Neural crest cell (in vitro differentiated cells): ENCODE measurements at places on chromosomes 11 and 22. TPM values are rescaled to one million over a fixed set of nuclear protein-coding genes. Genes with fewer than 3 reads are reported as not detected.

DNA sequence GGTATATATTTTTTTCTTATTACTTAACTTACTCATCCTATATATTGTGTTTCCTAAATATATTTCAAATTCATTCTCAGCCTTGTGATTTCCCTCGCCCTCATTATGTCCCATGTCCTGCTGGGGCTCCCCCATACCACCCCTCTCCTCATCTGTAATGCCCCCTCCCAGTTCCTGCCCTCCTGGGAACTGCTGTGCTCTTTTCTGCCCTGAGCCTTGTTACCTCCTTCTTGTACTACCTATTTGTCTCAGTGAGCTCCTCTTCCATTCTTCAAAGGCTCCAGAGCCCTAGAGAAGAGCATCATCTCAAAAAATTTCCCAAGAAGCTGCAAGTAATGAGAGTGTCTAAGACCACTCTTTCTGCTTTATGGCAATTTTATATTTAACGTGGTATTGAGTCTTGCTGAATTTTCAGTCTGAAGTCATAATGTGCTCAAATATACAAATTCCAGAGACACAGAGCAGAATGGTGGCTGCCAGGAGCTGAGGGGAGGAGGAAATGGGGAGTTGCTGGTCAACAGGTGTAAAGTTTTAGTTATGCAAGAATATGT is 66.5 kb upstream of the TOP3B start:
- no peak overlapping the region for H3K4me3 ChIP-seq
- H3K36me3 ChIP-seq, result no peaks in the 10 kb centered on the region
- H3K4me1 ChIP-seq, result peaks cover 3% of the 10 kb centered on the region

GRCh38 chr11:30788849-30789248 is 202.7 kb upstream of the MPPED2 start:
- no peaks in the 10 kb centered on the region for H3K4me1 ChIP-seq
- peaks cover 2% of the 10 kb centered on the region for H3K36me3 ChIP-seq
- no peaks in the 10 kb centered on the region for H3K27me3 ChIP-seq
- H3K27ac ChIP-seq, result no peak overlapping the region

- no peak overlapping the region for H3K4me3 ChIP-seq
- H3K27me3 ChIP-seq, result peaks cover 3% of the 10 kb centered on the region
- no peak overlapping the region for H3K27ac ChIP-seq
- H3K4me1 ChIP-seq, result no peaks in the 10 kb centered on the region
- H3K36me3 ChIP-seq, result no peaks in the 10 kb centered on the region
Measured at GRCh38 chr11:396948-397548, 3.0 kb downstream of the PKP3 start.

DNA sequence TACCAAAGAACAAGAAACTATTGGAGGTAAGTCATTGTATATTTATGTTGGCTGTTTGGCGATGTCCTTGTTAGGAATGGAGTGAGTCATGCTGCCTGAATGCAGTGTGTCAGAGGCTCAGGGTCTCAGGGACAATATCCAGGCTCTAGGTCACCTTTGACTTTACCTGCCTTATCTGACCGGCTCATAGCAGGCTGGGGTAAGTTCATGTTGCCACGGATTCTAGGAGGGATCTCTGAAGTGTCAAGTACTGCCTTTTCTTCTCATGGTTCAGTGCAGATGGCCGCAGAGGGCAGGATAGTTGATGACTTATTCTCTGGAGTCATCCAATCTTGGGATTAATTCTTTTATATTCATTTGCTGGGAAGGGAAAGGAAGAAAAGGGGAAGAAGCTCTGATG is 53.2 kb downstream of the SPON1 start:
- DNase-seq, result no peak
- peaks cover 18% of the 10 kb centered on the region for H3K27me3 ChIP-seq
- H3K4me1 ChIP-seq, result peaks cover 14% of the 10 kb centered on the region
- H3K36me3 ChIP-seq, result no peaks in the 10 kb centered on the region

GRCh38 chr11:95788921-95789505 is 569 bp downstream of the FAM76B start:
- peaks cover 10% of the 10 kb centered on the region for H3K36me3 ChIP-seq
- peak overlapping the region; percentile 95 for H3K27ac ChIP-seq
- peak overlapping the region; percentile 99 for H3K4me3 ChIP-seq
- DNase-seq, result peak; percentile 38

- peaks cover 15% of the 10 kb centered on the region for H3K4me1 ChIP-seq
- H3K4me3 ChIP-seq, result no peak overlapping the region
- no peaks in the 10 kb centered on the region for H3K36me3 ChIP-seq
- H3K27ac ChIP-seq, result no peak overlapping the region
Measured at GRCh38 chr11:118885831-118886565, 2.3 kb downstream of the CXCR5 start.

- H3K4me3 ChIP-seq, result no peak overlapping the region
- H3K4me1 ChIP-seq, result no peaks in the 10 kb centered on the region
- peaks cover 18% of the 10 kb centered on the region for H3K27me3 ChIP-seq
- no peak for DNase-seq
- H3K27ac ChIP-seq, result no peak overlapping the region
- no peaks in the 10 kb centered on the region for H3K36me3 ChIP-seq
Measured at GRCh38 chr11:35127619-35128018, 11.4 kb upstream of the CD44 start.

DNA sequence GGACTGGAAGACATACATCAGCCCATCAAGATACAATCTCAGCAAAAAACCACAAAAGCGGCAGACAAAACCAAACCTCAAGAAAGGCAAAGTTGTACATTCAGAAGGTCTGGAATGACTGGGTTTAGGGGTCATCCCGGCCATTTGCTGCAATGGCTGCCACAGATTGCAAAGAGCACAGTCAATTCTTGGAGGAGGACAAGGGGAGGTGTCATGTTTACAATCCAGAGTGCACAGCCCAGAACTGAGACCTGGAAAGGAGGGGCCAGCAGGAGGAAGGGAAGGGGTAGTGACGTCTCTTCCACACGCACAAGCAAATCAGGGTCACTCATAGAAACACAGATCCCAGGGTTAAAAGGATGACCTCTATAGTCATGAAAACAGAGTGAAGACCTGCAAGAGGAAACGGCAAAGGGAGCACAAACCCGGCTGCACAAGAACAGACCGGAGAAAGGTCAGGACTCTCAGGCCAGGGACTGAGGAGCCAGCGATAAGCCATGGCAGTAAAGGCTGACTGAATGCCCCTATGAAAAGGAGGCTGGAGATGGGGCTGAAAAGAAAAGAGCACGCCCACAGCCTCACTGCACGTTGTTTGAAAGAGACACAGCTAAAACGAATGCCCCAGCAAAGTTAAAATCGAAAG is 18.2 kb upstream of the MUC5AC start:
- H3K27ac ChIP-seq, result peak overlapping the region; percentile 73
- peak overlapping the region; percentile 27 for H3K4me3 ChIP-seq
- H3K27me3 ChIP-seq, result peaks cover 2% of the 10 kb centered on the region

- no peak for DNase-seq
- no peak overlapping the region for H3K27ac ChIP-seq
- no peaks in the 10 kb centered on the region for H3K27me3 ChIP-seq
- no peak overlapping the region for H3K4me3 ChIP-seq
Measured at GRCh38 chr11:115067900-115068530, 389.7 kb downstream of the NXPE2 start.

DNA sequence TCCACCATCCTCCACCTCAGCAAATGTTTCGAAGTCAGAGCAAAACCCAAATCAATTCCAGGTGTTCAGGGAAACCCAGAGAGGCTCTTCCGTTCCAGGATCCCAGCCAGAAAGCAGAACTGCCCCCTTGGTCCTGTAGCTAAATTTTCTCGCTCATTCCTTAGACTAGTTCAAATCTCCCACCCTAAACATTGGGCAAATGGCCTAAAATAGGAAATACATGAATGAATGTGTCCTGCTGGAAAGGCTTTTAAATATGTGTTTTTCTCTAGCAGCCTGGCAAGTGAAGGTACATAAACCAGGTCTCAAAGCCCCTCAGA is 89.6 kb downstream of the ETS1 start:
- peaks cover 82% of the 10 kb centered on the region for H3K27me3 ChIP-seq
- H3K4me3 ChIP-seq, result peak overlapping the region; percentile 5
- no peak for DNase-seq
- peaks cover 3% of the 10 kb centered on the region for H3K36me3 ChIP-seq

The TRIM44 gene
- 67.4 and 71.1 TPM in 2 replicates for total RNA-seq

The KCNQ1 gene
- total RNA-seq, result 0.86 and 0.91 TPM in 2 replicates

GRCh38 chr22:29458551-29458950 is 20.2 kb downstream of the RFPL1 start:
- no peak for DNase-seq
- H3K36me3 ChIP-seq, result no peaks in the 10 kb centered on the region
- no peaks in the 10 kb centered on the region for H3K27me3 ChIP-seq
- H3K4me1 ChIP-seq, result peaks cover 16% of the 10 kb centered on the region

- no peaks in the 10 kb centered on the region for H3K27me3 ChIP-seq
- H3K36me3 ChIP-seq, result no peaks in the 10 kb centered on the region
- no peak overlapping the region for H3K4me3 ChIP-seq
- no peak overlapping the region for H3K27ac ChIP-seq
- no peaks in the 10 kb centered on the region for H3K4me1 ChIP-seq
Measured at GRCh38 chr11:98545544-98546175, 475.1 kb upstream of the CNTN5 start.

DNA sequence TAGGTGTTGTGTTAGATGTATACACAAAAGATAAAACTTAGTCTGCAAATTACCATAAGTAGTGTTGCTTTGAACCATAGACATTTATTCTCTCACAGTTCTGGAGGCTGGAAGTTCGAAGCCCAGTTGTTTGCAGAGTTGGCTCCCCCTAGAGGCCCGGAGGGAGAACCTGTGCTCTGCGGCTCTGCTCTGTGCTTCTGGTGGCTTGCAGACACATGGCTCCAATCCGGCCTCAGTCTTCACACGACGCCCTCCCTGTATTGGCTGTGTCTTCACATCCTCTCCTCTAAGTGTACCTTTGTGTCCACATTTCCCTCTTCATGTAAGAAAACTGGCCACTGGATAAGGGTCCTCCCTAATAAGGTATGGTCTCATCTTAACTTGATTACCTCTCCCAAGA is 128.4 kb downstream of the OPCML start:
- H3K27ac ChIP-seq, result no peak overlapping the region
- H3K4me3 ChIP-seq, result no peak overlapping the region
- H3K4me1 ChIP-seq, result peaks cover 20% of the 10 kb centered on the region
- H3K36me3 ChIP-seq, result no peaks in the 10 kb centered on the region
- no peak for DNase-seq

DNA sequence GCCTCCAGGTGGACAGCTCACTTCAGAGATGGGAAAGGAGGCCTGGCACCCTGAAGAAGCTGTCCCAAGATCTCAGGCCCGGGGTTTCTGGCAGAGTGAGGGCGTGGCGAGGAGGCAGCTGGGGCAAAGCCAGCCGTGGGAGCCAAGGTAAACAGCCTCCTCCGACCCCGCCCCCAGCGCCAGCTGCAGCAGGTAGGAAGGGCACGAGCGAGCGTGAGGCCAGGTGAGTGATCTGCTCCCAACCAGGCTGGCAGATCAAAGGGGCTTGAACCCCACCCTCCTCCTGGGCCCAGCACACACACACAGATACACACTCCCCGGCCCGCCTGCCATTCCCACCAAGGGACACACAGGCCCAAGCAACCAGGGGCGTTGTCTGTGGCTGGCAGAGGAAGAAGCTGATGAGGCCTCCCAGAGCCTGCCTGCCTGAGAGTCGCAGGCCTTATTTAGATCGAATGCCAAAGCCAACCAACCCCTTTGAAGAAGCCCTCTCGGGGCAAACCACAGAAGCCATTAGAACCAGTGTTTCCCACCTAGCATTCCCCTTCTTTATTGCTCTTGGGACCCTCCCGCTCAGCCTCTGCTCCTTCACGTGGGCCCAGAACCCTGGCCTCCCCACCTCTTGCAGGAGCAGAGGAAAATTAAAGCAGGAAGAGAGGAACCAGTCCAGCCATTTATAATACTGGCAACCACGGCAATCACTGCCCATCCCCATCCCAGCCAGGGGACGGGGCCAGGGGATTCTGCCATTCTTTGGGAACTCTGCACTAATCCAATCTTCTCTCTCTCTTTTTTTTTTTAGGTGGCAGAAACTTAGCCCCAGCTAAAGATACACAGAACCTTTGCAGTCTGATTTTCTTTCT is 5.0 kb downstream of the PDGFB start:
- H3K27ac ChIP-seq, result no peak overlapping the region
- H3K4me1 ChIP-seq, result peaks cover 38% of the 10 kb centered on the region
- H3K27me3 ChIP-seq, result peaks cover 59% of the 10 kb centered on the region
- no peak overlapping the region for H3K4me3 ChIP-seq
- no peaks in the 10 kb centered on the region for H3K36me3 ChIP-seq
- DNase-seq, result no peak

DNA sequence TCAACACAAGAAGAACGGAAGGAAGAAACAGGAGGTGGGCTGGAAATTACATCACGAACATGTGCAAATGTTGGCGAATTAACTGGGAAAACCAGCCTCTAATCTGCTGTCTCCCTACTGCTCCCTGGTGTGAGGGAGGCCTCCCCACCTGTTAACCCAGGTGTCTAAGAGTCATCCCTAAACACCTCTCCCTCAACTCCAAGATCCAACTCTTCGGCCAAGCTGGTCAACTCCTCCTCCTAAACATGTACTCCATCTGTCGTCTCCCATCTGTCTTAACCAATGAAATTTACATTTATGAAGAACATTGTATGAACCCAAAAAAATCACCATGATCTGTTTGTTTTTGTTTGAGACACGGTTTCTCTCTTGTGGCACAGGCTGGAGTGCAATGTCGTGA is 154.2 kb downstream of the LARGE1 start:
- H3K4me3 ChIP-seq, result no peak overlapping the region
- H3K27ac ChIP-seq, result no peak overlapping the region
- H3K4me1 ChIP-seq, result no peaks in the 10 kb centered on the region
- DNase-seq, result no peak
- H3K27me3 ChIP-seq, result no peaks in the 10 kb centered on the region
- peaks cover 4% of the 10 kb centered on the region for H3K36me3 ChIP-seq

The PIH1D2 gene
- 3.6 and 4.5 TPM in 2 replicates for total RNA-seq

DNA sequence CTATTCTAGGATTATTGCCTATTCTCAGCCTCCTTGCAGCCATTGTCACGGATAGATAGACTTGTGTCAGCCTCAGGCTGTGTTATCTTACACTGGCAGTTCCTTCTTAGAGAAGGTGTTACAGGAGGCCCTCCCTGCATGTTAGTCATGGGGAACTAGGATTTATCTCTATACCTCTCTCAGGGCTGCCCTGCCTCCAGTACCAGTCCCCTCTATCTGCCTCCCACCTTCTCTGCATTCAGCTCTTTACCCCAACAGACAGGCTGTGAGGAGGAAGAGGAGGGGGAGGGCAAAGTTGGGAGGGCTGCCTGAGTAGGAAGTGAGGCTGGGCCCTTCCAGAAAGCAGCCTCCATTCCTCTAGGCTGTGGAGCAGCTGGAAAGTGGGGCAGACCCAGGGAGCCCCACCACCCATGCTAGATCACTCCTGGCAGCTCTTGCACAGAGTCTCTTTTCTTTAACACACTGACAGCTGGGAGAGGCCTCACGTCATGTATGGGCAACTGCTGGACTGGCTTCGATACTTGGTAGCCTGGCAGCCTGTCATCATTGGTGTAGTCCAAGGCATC is 2.9 kb upstream of the IL18BP start:
- H3K27me3 ChIP-seq, result peaks cover 6% of the 10 kb centered on the region
- H3K27ac ChIP-seq, result no peak overlapping the region
- peak overlapping the region; percentile 23 for H3K4me3 ChIP-seq
- H3K4me1 ChIP-seq, result no peaks in the 10 kb centered on the region
- no peak for DNase-seq

The ZNF280A gene
- not detected in 2 replicates for total RNA-seq

GRCh38 chr11:2468363-2469235 is 23.8 kb downstream of the KCNQ1 start:
- H3K27me3 ChIP-seq, result peaks cover 21% of the 10 kb centered on the region
- no peaks in the 10 kb centered on the region for H3K4me1 ChIP-seq
- no peaks in the 10 kb centered on the region for H3K36me3 ChIP-seq
- H3K4me3 ChIP-seq, result no peak overlapping the region
- peak overlapping the region; percentile 4 for H3K27ac ChIP-seq
- DNase-seq, result no peak

GRCh38 chr11:118896921-118897591 is 13.4 kb downstream of the CXCR5 start:
- H3K36me3 ChIP-seq, result no peaks in the 10 kb centered on the region
- peaks cover 2% of the 10 kb centered on the region for H3K27me3 ChIP-seq
- H3K27ac ChIP-seq, result peak overlapping the region; percentile 90
